ENCODE measurements at places on chromosomes 13 and 19.

DNA sequence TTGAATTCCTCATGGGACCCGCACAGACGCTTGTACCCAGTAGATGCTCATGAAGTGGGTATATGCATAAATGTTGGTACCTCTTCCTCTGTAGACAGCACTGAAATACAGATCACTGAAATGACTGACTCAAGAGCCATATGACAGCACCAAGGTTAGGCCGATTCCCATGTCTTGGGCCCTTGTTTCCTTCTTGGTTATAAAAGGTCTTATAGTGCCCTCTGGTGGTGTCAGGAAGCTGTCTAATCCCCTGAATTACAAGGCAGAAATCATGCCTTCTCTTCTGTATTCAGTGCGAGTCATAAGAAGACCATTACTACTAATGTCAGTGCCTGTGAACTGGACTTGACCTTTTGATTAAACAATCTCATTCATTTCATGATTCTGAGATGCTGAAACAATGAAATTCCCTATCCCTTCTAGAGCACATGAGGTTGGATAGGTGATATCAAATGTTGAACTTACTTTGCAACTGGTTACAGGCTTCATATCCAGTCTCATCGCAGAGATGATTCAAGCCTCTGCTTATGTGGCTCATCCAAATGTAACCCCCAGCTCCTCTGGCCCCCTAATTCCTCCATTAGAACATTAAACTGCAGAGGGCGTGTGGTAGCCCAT is 59.7 kb downstream of the SPATA13 start:
- no peak for DNase-seq

GRCh38 chr19:31436121-31436776 is 87.0 kb upstream of the TSHZ3 start:
- DNase-seq, result no peak

DNA sequence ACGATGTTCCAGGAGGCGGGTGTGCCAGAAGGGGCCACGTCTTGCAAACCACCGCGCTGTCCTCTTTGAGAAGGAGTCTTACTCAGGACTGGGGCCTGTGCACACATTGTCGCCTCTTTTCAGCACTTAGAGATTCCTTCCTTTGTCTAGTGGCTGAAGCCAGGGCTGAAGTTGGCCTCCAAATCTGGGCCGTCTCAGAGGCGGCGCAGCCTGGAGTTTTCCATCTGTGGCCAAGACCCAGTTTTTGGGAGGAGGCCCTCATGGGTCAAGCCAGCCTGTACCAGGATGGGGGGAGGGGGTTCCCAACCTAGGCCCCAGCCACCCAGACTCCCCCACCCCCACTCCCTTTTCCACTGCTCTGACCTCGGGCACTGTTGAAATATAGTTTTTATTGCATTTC is 11.8 kb downstream of the ANO8 start:
- no peak for DNase-seq

DNA sequence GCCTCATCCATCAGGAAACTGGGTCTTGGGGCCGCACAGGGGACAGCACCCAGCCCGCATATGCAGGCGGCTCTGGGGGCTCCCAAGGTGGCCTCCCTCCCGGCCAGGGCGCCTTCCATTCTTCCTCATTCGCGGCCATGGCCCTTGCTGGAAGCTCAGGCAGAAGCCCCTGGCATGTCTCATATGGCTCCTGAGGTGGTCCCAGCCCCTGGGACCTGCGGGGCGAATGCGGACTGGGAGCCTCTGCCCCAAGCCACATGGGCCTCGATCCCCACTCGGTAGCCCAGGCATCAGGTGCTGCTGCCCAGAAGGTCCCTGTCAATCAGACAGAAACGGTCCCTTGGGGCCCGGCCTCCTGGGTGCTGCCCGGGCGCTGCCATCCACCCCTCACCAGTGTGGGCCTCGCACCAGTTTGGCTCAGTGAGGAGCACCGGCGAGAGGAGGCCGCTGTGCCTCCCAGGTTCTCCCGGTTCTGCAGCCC is 301.6 kb downstream of the TEX29 start:
- DNase-seq, result no peak

DNA sequence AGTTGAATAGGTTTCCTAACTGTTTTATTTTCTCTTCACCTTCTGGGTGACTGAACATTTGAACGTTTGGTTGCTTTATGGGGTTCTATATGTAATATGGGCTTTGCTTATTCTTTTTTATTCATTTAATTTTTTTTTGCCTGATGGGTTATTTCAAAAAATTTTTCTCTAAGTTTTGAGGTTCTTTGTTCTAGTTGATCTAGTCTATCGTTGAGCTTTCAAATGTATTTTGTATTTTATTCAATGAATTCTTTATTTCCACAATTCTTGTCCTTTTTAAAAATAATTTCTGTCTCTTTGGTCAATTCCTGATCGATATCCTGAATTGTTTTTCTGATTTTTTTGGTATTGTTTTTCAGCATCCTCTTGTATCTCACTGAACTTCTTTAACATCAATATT is 239.5 kb upstream of the PCDH9 start:
- DNase-seq, result no peak

- no peak for DNase-seq
Observed at GRCh38 chr13:98978280-98978679, 416 bp upstream of the DOCK9 start.

GRCh38 chr13:43920965-43921674 is 41.4 kb downstream of the LACC1 start:
- DNase-seq, result no peak

DNA sequence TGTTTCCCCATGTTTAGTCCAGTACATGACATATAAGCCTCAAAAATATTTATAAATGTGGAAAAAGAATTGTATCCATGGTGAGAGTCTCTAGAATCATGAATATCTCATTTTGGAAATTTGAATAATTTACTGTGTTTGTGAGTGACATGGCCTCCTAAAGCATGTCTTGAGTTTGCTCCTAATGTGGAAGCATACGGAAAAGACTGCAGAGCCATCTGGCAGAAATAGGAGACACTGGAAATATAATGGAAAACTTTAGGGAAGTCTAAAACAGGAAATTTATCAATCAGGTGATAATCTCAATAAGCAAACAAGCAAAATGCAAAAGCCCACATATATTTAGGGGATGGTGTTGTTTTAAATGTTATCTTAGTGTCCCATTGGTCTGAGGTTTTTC is 465.0 kb downstream of the TDRD3 start:
- DNase-seq, result no peak

GRCh38 chr19:35628264-35628564 is 622 bp upstream of the RBM42 start:
- DNase-seq, result no peak

DNA sequence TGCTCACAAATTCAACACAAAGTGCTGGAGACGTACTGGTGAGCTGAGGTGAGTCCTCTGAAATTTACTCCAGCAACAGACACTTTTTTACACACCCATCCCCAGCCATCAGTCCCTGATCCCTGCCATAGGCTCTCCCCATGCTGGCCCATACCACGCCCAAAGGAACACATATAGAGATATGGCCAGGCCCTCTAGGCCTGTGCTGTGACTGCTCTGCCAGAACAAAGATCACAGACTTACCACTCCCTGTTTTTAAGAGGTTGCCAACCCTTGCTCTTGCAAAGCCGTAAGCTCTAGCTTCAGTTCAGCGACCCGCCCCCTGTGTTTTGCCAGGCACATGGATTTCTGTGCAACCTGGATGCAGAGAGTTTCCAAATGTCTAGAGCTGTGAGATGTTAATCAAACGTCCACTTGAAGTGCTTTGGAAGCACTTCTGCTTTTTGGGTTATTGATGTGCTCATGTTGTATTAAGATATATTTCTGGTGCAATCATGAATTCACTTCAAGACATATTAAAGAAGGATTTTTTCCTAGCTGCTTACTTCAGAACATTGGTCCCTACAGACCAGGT is 59.7 kb downstream of the DLEU7 start:
- DNase-seq, result no peak

- DNase-seq, result no peak
Observed at GRCh38 chr19:35901854-35902661, at the start of gene HCST. Gene HCST (plus strand): TSS chr19:35902529. CDS start chr19:35902594, 65 bp downstream.

- no peak for DNase-seq
Observed at GRCh38 chr19:31260171-31260933, 88.9 kb downstream of the TSHZ3 start.

- DNase-seq, result no peak
Observed at GRCh38 chr13:96274046-96274445, 184.1 kb downstream of the HS6ST3 start.

DNA sequence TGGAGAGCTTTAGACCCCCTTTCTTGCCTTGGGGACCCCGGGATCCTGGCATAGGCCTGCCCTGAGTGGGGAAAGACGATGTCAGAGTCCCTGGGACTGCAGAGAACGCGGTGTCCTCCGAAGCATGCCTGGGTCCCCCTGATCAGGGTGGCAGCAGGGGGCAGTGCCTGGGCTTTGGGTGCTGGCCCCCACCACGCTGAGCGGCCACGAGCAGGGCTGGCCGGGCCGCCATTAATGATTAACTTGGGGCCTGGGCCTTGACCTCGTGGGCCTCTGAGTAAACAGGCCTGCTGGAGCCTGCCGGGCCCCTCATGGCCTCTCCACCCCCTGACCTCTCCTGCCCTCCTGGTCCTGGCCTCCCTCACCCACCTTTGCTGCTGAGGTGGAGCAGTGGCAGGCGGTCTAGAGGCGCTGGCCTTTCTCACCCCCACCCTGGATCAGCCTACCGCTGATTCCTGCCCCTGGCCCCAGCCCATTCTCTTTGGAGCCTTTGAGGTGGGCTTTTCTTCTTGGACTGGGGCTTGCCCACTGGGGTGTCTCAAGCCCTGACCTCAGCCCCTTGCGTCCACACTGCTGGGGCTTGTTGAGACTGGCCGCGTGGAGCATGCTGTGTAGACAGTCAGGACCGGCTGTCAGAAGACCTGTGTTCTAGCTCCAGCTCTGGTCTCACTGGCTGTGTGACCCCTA is 26.3 kb downstream of the CEBPA start:
- DNase-seq, result no peak

- no peak for DNase-seq
Observed at GRCh38 chr13:39253774-39254173, 215.5 kb downstream of the NHLRC3 start.

DNA sequence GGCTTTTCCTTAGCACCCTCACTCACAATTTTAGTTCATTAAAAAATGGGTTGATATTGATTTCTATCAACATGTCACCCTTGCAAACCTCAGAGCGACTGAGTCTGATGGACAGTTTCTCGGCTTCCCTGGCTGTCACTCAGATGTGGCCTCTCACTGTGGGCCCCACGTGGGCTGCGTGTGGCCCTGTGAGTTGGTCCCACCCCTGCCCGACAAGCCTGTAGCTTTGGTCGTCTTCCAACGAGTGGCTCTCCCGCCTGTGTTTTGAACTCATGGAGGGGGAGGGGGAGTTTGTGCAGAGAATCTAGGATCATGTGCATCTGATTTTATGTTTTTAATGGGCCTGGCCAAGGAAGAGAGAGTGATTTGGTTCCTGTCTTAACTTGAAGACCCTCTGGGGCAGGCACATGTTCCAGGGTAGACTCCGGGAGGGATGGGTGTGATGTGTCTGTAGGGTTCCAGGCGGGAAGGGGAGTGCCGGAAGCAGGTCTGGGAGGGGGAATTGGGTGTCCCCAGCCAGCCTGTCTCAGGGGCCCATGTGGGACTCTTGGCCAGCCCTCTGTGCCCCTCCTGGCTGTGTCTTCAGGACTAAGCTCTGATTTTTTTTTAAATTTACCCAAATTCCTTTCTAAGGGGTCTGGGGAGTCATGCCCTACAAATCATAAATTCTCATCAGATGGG is 18.9 kb downstream of the ATP11A start:
- no peak for DNase-seq

- DNase-seq, result no peak
Observed at GRCh38 chr19:28519218-28519779, 693.7 kb downstream of the UQCRFS1 start.
